ENCODE measurements at places on chromosomes 2 and 18.

- DNase-seq, result no peak
These were observed at the start of gene KCNS3 for GRCh38 chr2:17878281-17879136. Gene KCNS3 (plus strand): TSS chr2:17878667. CDS start chr2:17931009, 52,342 bp downstream.

DNA sequence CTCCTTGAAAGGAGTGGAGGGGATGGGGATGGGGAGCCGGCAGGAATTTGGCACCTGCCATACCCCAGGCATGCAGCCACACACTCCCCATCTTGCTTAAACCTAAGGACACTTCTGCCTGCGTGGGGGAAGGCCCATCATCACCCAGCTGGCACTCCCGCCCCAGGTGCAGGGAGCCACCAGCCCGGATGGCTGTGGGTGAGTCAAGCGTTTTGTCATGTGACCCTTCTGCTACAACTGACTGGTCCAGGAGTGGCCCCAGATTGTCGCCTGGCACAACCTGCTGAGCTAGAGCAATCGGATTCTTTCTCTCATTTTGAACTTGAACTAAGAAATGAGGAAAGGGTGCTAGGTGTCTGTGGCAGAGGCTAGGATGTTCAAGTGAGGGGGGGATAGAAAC is 61.3 kb downstream of the TSN start:
- no peak for DNase-seq

GRCh38 chr18:54828986-54829385 is 709 bp downstream of the RAB27B start:
- DNase-seq, result no peak

GRCh38 chr2:229314117-229314516 is 43.0 kb upstream of the PID1 start:
- no peak for DNase-seq

- DNase-seq, result no peak
These were observed 25.0 kb upstream of the SLC14A2 start for GRCh38 chr18:45590036-45590886.

- DNase-seq, result no peak
These were observed 13.7 kb downstream of the HYCC2 start for GRCh38 chr2:201057715-201058248.

GRCh38 chr2:237459226-237459625 is 27.8 kb upstream of the MLPH start:
- DNase-seq, result no peak

DNA sequence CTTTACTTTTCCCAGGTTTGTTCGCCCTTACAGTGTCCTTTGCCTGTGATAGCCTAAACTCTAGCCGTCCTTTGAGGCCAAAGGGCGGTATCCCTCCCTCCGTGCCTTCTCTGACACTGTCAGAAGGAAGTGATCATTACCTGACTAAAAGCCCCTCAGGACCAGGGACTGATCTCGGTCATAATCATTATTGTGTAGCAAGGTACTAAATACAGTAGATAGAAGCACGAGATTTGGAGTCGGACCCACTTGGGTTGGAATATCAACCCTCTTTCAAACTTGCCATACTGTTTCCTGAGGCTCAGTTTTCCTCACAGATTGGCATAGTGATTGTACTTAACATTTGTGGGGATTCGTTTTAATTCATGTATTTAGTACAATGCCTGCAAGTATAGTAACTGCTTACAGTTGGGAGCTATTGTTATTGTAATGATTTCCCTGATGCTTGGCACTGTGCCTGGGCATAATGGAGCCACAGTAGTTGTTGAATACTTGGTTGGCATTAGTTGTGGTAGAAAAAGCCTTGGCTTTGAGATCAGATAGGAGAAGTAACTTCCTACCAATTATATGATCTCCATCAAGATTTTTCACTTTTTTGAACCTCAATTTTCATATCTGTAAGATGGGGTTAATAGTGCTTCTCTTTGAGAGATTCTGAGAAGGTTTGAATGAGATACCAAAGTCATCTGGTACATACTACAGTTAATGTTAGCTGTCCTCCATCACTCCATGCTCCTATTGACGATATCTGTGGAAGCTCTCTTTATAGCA is 836 bp downstream of the STK11IP start:
- no peak for DNase-seq

- DNase-seq, result no peak
These were observed 73.9 kb upstream of the SOX11 start for GRCh38 chr2:5618271-5618670.

DNA sequence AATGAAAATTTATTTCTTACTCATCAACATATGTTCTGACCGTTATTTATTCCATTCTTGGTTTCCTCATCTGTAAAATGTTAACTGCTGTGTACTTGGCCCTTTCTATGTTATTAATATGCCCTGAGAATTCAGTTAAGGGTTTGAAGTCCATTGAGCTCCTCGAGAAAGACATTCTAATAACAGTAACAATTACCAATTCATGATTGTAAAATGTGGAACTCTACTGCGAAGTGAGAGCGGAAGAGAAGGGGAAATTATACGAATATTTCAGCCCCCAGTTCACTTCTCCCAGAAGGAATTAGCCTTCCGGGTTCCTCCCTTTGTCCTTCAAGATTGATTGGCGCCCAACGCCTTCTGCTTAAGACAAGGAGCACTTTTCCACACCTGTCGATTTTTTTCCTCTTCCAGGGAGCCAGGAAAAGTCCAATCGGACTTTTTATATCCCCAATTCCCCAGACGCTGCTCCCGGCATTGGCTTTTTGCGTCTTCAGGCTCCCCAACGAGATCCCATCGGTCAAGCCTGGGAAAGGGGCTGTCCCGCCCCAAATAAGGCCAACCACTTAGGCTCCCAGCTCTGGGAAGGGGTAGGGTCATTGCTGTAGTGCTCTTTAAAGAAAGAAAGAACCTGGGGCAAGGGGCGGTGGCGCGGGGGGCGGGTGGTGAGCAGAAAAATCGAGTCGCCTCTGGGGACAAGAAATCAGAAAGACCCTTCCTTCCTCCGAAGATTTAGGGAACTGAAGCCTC is 1.6 kb downstream of the DSC2 start:
- DNase-seq, result no peak

GRCh38 chr2:138779781-138780445 is at the start of gene NXPH2:
Gene NXPH2 (minus strand): TSS chr2:138780390. CDS start chr2:138780241, 149 bp downstream.
- DNase-seq, result no peak

DNA sequence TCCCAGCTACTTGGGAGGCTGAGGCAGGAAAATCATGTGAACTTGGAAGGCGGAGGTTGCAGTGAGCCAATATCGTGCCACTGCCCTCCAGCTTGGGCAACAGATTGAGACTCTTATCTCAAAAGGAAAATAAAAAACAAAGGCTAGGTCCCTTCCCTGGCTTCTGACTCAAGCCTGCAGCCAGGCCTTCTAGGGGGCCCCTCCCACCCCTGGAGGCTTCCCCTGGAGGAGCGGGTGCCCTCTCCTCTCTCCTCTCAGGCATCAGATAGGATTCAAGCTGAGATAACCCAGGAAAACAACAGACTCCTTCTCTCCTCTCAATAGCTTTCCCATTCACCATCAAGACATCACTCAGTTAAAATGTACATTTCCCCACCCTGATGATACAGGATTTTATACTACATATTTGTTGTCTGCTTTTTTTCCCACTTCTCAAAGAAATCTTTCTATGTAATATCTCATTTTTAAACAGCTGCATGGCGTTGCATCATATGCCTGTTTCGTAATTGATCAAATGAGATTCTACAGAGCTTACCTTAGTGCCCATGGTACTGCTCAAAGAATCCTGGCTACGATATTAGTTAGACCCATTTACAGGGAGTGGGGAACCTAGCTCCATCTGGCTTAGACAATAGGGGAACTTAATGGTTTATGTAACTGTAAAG is 20.6 kb upstream of the C2orf72 start:
- no peak for DNase-seq

- no peak for DNase-seq
These were observed 204.4 kb downstream of the TDRD15 start for GRCh38 chr2:21328177-21328576.

DNA sequence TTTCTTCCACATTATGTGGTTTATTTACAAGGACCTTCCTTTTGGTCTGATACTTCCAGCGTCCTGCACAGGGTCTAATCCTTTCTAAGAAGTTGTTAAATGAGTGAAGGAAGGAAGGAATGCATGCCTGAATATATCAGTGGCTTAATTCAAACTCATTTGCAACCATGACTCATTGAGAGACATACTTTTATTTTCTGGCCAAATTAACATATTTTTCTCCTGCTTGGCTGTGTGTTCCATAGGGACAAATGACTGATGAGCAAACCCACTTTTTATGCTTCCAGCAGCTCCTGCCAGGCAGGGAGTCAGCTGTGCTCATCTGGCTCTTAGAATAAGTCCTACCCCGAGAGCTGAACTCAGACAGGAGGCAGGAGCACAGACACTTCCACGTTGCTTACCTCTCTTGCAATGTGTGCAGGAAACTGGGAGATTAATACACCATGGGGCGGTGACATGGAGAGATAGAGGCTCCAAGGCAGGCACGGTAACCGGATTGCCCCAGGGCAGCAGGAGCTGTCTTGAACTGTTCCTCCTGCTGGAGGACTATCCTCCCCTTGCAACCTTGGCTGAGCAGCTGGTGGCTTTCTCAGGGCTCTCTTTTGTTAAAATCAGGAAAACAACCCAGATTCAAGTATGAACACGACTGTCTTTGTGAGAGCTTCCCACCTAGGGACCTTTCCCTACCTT is 667.5 kb upstream of the HS6ST1 start:
- no peak for DNase-seq

DNA sequence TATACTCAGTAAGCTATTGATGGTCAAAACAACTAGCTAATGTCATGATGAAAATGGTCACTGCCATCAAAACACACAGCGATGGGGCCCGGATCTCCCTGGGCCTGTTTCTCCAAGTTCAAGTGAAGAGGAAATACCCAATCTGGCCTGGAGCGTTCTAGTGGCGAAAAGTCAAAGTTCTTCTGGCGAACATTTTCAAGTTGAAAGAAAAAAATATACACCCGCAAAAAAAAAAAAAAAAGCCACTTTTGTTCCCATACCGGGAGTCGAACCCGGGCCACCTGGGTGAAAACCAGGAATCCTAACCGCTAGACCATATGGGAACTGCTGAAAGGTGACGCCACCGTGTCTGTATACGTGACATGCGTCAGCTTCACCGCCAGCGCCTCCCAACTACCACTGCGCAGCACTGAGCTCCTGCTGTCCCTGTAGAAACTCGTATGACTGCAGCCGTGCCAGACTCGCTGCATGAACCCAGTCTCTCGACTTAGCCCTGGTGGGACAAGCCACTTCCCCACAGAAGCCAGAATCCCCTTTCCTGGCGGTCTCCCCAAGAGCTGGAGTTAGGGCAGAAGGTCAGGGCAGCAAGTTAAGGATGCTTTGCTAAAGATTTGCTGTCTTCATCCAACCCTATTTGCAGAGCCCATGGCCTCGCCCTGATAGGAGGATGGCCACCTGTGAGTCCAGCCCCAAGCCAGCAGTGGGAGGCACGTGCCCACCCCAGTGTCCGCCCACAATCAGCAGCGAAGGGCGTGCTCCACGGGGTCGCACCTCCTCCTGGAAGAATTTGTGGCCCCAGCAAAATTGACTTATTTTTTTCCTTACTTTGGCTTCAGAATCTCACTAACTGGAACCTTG is 5.6 kb upstream of the IMP4 start:
- DNase-seq, result no peak

Measured in C1 segment of cervical spinal cord (tissue), 14 donors.